ENCODE measurements at places on chromosomes 11 and 22.

DNA sequence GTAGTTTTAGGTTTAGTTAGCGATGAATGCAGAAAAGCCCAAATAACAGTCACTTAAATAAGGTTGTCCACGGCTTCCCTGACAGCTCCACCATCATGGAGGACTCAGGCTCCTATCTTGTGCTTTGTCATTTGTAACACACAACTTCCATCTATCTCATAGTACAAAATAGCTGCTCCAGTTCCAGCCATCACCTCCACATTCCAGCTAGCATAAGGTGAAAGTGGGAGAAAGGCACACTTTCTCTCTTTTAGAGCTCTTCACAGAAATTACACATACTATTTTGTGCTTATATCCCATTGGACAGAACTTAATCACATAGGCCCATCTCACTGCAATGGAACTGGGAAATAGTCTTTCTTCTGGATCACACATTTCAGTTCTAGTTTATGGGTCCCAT lies 8.7 kb downstream of the THY1 start:
- DNase-seq: no peak

DNA sequence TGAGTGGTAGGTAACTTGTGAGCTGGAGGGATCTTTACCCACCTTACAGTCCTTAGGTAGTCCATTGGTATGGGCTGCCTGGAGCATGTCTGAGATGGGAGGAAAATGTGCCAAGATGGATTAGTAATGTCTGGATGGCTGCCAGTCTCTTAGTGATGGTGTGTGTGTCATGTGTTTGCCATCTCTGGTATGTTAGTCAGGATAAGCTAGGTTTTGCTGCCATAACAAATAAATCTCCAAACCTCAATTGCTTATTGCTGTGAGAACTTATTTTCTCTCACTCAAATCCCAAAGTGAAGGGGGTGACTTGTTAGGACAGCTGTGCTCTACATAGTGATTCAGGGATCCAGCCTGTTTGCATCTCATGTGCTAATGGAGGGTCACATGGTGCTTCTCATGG lies 40.9 kb upstream of the MYEOV start:
- no peak for DNase-seq

- peak; percentile 26 for DNase-seq
Observed at GRCh38 chr11:8080674-8081590, at the start of gene TUB. TSS of gene TUB (plus strand) at chr11:8081211. CDS start at chr11:8081511, 300 bp downstream.

DNA sequence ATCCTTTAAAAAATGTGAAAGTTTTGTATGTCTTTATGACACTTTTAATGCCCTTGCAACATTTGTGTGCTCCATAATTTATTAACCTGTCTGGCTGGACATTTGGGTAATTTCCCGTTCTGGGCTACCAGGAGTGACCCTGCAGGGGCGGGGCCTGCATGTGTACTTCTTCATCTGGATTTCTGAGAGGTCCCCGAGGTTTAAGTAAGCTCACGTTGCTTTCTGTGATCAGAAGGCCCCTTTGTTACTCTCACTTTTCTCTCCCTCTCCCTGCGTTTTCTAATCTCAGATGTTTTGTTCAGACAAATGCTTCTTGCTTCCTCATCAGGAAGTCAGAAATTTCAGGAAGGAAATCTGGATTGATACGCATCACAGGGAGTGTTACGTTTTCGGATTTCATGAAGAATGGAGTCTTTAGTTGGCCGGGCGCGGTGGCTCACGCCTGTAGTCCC lies 78.9 kb upstream of the CRYBB3 start:
- no peak for DNase-seq

- DNase-seq: no peak
Observed at GRCh38 chr11:86737737-86738136, 62.6 kb upstream of the PRSS23 start.

- no peak for DNase-seq
Observed at GRCh38 chr11:130892861-130893260, 23.4 kb downstream of the SNX19 start.

DNA sequence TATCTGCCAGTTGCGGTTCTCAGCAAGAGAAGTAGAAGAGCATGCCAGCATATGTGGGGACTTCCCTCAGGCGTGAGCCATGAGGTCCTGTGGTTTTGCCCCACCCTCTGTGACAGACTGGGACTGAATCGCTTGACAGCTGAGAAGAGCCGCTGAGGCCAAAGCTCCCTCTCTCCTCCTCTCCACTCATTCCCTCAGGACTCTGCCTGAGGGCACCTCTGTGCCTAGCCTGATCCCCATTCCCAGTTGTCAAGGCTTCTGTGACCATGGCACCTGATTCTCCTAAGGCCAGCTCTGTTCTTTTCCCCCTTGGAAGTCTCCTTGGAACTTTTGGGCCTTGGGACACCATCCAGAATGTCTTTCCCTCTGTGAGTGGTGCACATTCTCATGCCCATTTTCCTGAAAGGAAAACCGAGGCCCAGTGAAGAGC lies 27.0 kb downstream of the ART5 start:
- DNase-seq: no peak

GRCh38 chr11:12822392-12823022 lies 148.3 kb downstream of the TEAD1 start:
- no peak for DNase-seq

GRCh38 chr11:107198490-107199007 lies 180.3 kb upstream of the GUCY1A2 start:
- DNase-seq: no peak

- DNase-seq: peak; percentile 60
Observed at GRCh38 chr11:111299101-111300026, 1.0 kb downstream of the POU2AF3 start.

DNA sequence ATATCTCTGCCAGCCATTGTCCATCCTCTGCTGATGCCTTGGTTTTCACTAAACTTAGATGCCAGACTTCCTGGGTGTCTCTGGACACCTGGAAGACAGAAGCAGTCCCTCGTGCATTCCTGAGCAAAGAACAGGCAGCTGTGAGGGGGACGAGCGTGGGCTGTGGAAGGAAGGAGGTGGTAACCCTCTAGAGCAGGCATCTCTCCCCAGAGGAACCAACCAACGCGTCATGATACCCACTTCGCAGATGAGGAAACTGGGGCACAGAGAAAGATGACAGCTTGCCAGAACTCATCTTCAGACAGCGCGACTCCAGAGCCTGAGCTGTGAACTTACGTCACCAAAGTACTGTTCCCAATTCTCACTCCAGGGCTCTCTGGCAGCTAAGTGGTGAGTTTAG lies 123.4 kb downstream of the OPCML start:
- no peak for DNase-seq

- no peak for DNase-seq
Observed at GRCh38 chr22:30837531-30837930, 131.0 kb downstream of the MORC2 start.

DNA sequence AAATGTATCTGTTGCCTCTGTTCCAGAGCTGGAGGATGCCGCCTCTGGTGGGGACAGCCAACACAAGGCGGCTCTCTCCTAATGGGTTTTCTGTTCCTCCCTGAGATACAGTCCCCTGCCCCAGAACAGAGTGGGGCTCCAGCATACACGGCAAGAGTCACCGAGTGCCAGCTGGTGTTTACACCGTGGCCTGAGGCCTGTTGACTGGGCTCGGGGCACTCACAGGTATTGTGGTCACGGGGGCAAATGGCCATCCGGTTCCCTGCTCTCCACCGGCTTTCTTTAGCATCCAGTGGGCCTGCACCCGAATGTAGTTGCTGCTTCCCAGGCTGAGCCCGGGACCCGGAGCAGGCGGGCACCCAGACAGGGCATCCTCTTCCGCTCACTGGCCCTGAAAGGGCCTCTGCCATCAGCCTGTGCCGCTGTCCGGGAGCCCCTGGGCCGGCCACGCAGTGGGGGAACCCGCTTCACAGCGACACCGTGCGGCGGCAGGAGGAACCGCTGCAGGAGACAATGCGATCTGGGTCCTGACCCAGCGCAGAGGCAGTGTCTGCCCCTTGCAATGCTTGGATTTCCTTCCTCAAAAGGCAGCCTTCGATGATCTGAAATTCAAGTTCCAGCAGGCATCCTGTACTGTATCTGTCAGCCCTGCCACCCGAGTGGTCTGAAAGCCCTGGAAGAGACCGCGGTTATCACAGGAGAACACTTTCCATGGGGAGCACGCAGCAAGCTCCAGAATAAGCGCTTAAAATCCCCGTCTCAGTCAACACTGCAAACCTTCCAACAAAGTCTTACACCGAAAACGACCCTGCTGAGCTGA lies 859 bp upstream of the KRTAP5-5 start:
- no peak for DNase-seq

GRCh38 chr22:38874529-38875222 lies 2.7 kb upstream of the CBX6 start:
- DNase-seq: no peak

- no peak for DNase-seq
Observed at GRCh38 chr11:127806501-127806900, 780.9 kb downstream of the ETS1 start.

- peak; percentile 73 for DNase-seq
Observed at GRCh38 chr11:64028398-64029115, 7.2 kb upstream of the FLRT1 start.
